ENCODE measurements at places on chromosomes 6 and 20.

GRCh38 chr20:1275919-1276318 is 9.8 kb downstream of the SNPH start:
- no peak for DNase-seq

- no peak for DNase-seq
These were observed 3.0 kb upstream of the PRDM13 start for GRCh38 chr6:99603421-99604165.

DNA sequence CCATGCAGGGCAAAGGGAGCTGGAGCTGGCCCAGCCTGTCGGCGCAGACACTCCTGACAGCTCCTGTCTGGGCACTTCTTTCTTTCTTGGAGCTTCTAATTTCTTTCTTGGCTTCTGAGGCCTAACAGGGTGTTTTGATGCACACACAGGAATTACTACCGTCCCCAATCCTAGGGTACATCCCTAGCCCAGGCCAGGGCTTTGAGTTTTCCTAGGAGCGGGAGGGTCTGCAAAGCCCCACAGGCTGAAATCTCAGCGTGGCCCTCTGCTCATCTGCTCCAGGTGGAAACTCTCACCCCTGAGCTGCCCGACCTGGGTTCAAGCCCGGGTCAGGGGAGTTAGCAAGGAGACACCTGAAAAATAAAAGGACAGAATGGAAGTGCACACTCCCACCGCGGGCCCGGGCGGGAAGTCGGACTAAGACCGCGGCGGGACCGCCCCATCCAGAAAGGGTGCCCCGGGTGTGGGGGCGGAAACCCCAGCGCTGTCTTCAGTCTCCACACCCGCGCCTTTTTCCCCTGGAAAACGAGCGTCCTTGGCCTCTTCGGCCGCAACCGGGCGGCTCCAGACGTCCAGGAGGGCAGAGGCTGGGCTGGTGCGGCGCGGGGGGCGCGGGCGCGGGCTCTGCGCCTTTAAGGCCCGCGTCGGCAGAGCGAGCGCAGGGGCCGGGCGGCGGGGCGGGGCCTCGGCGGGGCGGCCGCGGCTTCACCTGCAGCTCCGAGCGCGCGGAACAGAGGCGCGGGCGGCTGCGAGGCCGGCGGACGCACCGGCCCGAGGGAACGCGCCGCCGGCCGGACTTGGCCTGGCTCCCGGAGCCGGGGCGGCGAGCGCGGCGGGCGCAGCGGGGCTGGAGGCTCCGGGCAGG is at the start of gene CDH4:
Gene CDH4 (plus strand): TSS at position 733 of the 865 bp plus-strand sequence.
- no peak for DNase-seq

DNA sequence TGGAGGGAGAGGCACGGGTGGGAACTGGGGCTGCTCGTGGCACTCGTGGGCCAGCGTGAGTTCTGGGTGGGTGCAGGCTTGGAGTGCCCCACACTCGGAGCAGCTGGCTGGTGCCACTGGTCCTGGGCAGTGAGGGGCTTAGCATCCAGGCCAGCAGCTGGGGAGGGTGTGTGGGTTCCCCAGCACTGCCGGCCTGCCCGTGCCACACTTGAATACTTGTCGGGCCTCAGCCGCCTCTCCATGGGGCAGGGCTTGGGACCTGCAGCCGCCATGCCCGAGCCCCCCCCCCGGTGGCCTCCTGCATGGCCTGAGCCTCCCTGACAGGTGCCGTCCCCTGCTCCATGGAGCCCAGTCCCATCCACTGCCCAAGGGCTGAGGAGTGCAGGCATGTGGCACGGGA is 207.2 kb downstream of the CD109 start:
- no peak for DNase-seq

- DNase-seq: no peak
These were observed 114.4 kb upstream of the SLC22A23 start for GRCh38 chr6:3571250-3571681.

DNA sequence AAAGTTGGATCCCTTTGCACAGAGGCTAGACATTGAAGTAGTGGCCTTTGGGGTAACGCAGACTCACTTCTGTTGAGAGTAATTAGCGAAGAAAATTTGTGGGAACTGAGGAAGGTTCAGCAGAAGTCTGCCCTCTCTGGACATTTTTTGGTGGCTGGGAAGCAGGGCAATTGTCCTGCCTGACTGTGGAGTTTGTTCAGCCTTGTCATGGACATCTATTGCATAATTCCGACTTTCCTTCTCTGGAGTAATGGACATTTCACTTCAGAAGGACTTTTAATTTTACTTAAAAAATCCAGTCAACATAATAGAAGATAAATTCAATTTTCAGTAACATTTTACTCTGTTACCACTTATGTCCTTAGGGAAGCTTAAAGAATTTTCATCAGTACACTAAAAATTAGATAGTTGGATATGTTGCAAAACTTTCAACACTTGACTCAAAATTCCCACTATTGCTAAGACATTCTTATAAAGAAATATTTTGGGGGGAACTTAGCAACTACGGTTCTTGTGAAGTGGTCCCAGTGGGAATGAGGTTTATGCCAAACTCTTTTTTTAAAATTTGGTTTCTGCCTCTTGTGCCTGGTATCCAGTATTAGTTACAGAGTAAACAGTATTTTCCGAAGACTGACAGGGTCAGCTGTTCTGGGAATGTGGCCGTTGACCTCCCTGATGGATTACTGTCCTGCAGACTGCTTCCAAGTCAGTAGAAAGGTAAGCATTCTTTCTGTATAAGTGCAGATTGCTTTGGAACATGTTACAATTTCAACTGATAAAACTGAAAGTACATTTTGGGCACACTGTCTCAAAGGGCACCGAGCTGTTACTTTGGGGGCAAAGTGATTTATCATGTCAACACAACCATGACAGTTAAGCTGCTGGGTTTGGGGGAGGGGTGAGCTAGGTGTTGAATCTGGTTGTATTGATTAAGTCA is 100.6 kb upstream of the MLIP start:
- no peak for DNase-seq

DNA sequence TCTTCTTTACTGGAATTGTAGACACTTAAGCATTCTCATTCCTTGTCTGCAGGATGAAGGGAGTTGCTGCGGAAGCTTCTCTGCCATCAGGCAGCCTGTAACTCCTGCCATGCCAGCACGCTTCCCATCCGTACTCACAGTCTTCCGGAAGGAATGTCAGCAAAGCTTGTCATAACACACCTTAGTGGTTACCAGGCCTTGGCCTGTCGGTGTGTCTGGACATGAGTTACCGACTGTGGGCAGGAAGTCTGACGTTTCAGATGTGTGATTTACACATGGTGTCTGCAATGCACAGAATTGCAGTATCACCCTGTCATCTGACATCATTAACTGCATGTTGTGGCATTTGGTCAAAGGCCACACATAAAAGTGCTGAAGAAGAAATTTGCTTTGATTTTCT is 102.2 kb downstream of the SLC24A3 start:
- DNase-seq: no peak

GRCh38 chr6:138560130-138560860 is 61.0 kb upstream of the NHSL1 start:
- DNase-seq: no peak

GRCh38 chr20:32858189-32858588 is 534 bp upstream of the EFCAB8 start:
- DNase-seq: no peak

- DNase-seq: peak; percentile 28
These were observed 14.9 kb upstream of the PPARD start for GRCh38 chr6:35327349-35328027.

DNA sequence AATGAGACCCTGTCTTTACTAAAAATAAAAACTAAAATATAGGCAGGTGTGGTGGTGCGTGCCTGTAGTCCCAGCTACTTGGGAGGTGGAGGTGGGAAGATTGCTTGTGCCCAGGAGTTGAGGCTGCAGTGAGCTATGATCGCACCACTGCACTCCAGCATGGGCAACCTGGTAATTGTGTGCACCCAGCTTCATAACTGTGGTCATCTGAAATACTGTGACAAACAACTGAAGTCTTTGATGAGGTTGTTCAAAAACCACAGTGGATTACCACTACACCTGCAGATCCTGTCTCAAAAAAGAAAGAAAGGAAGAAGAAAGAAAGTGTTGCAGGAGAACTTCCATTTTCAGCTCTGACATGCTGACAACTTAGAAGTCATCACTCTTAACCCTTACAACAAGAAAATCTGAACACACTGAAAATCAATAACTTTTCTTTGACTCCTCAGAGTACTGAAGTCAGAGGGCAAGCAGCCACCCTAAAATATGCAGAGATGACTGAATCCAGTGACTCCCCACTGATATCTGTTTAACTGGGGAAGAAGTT is 13.8 kb upstream of the ZBP1 start:
- DNase-seq: no peak

DNA sequence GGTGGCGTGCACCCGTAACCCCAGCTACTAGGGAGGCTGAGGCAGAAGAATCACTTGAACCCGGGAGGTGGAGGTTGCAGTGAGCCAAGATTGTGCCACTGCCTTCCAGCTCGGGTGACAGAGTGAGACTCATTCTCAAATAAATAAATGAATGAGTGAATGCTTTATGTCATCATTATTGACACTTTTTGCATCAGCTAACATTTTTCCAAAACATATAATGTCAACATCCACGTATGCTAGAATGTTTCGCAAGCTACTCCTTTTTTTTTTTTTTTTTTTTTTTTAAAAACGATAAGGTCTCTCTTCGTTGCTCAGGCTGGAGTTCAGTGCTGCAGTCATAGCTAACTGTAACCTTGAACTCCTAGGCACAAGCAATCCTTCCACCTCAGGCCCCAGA is 72.2 kb downstream of the SENP6 start:
- no peak for DNase-seq

GRCh38 chr6:40725390-40725789 is 138.2 kb upstream of the LRFN2 start:
- DNase-seq: no peak

DNA sequence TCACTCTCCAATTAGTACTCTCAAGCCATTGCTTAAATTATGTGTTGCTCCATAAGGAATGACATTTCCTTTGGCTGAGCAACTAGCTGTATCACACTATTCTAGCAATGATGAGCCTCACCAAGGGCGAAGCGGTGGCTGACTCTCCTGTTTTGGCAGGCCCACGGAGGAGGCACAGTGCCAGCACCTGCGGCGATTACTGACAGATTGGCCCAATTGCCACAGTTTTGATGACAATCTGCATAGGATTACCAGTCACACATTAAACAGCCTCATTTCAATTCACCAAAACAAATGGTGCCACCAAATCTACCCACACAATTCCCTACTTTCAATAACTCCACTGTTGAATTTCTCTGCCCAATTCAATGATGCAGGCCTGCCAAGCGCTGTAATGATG is 286.9 kb downstream of the PTPRK start:
- DNase-seq: no peak

DNA sequence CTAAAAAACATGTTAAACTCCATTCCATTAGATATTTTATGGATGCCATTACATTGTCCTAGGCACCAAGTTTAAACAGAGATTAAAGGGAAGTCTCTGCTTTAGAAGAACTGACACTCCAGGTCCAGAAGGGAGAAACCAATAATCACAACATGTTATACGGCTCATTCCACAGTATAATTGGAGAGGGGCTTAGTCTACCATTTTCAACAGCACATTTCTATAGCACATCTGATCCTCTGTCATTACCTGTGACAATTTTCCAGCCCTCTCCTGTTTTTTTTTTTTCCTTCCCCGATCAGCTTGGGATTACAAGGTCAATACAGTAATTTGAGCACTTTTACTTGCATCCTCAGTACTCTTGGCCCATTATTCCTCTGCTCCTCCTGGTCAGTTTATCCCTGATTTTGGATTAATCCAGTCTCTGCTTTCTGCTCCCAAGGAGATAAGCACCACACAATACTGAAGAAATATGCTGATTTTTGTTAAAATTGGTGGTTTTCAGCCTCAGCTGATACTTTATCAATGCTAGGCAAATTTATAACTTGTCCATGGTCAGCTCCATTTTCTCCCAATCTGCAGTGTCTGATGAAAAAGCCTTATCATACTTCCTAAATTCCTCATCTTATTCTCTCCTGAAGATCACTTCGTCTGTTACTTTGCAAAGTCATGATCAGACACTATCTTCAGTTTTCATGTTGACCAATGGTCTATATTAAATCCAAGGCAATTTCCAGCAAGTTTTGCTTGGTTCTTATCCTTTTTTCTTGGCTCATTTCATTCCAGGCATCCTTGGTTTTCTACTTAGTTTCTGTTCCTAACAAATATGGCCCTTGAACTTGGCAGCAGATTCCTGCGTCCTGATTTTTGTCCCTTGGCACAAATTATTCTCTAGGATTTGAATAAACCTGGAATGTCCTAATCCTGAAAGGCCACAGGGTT is 30.8 kb upstream of the SYNCRIP start:
- DNase-seq: no peak

DNA sequence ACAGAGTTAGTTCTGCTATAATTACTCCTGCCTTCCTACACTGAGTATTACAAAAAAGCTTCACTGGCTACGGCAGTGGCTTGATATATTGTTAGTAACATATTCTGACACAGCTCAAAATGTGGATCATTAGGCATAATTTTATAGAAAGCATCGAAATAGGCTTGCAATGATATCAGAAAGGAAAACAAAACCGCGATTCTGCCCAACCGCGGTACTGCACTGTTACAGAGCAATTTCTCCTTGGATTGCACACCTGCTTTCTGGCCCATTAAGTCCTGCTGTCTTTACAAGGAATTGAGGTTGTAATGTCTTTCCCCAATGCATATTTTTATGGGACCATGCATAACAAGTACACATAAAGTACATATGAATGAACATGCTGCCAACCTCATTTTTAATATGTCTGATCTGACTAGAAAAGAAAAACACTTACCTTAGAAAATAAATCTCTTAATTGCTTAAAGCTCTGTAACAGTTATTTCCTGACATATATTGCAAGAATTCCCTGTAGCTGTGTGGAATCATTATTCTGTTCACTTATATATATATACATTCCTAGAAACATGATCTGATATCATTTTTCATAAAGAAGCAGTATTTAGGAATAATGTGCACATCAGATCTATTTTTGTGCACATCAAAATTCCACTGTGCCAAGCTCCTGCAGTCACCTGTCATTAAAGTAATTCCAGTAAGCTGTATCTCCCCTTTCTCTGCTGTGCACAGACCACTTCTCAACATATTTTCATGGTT is 763.9 kb downstream of the HACE1 start:
- no peak for DNase-seq

Data from GM06990 (cell line).